CD4-positive, alpha-beta T cell (primary cell): ENCODE measurements at places on chromosomes 2 and 18. TPM values are rescaled to one million over a fixed set of nuclear protein-coding genes. Genes with fewer than 3 reads are reported as not detected.

ALPP gene
- not detected for total RNA-seq

- DNase-seq = no peak
Observed at GRCh38 chr2:207796585-207797350, 27.1 kb upstream of the FZD5 start.

GRCh38 chr2:172555272-172555521 lies 693 bp upstream of the PDK1 start:
- no peak for DNase-seq

DNA sequence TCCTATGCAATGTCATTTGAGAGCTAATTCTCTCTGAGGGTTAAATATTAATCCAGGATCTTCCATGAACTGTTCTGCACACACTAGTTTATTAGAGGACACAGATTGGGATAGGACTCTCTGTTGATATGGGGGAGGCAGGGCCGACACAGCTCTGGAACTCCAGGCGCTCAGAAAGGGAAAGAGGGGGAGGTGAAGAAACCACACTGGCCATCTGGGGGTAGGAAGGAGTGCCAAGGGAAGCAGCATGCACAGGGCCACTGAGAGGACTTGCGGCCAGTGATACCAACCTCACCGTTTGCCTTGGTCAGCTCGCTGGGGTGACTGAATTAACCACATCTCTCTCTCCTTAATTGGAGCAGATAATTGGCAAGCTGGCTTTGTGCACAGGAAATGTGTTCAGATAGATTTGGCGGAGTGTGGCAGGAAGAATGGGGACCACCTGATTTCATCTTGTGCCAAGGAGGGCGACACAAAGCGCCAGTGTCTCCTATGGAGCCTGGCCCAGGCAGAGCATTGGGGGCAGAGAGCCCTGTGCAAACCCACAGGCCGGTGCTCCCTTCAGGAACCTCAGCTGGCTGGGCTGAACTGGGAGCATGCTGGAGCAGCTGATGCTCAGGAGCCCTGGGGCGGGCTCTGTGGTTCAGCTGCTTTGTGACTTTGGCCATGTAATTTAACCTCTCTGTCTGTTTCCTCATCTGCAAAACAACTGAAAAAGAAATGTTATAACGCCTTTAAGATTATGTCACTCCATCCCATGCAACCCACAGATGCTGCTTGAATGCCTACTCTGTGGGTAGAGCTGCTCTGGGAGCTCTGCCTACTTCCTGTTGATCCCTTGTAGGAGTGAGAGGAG lies 114.7 kb upstream of the STON1 start:
- no peak for DNase-seq
